ENCODE measurements at places on chromosomes 6 and 20.

GRCh38 chr6:43283905-43284304 lies 14.2 kb upstream of the SLC22A7 start:
- DNase-seq, result no peak

DNA sequence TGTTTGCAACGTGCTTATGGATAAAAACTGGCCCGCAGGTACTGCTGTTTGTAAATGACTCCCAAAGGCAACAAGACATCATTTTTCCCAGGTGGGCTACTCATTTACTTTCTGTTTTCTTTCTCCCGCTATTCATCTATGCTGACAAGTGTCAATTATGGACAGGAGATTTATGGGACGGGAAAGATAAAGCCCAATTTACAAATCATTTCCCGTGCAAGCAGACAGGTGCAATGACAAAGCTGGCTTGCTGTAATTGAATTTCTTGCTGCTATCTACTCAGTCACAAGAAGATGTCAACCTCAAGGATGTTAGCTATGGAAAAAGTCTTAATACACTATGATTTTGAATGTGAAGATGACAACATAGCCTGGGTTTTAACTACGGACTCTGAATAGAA lies 125.5 kb downstream of the EPHA7 start:
- no peak for DNase-seq

- DNase-seq, result no peak
Observed at GRCh38 chr6:138594758-138595140, 95.5 kb upstream of the NHSL1 start.

GRCh38 chr6:23633996-23634395 lies 492.0 kb upstream of the NRSN1 start:
- DNase-seq, result no peak

DNA sequence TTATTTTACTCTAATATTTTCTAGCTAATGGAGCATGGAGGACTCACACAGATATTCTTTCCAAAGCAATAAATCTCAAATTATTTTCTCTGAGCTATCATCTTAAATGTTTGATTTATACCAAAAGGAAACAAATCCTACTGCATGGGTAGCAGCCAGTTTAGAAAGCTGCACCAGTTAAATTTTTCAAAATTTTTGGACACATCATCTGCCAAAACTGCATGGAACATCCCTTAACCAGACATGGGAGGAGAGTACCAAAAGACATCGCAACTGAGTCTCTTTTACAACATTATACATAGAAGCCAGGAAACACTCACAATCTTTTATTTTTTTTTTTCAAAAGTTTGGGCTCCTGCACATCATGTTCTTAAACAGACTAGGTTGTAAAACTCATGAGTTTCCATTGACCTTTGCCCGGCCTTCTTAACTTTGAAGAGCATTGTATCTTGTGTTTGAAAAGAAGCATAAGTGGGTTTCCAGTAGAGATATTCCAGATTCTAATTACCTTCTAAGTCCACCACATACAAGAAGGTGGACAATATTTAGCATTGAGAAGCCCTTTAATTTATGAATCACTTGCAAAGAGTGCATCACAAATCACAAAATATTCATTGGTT lies 87.7 kb upstream of the HMGCLL1 start:
- no peak for DNase-seq

DNA sequence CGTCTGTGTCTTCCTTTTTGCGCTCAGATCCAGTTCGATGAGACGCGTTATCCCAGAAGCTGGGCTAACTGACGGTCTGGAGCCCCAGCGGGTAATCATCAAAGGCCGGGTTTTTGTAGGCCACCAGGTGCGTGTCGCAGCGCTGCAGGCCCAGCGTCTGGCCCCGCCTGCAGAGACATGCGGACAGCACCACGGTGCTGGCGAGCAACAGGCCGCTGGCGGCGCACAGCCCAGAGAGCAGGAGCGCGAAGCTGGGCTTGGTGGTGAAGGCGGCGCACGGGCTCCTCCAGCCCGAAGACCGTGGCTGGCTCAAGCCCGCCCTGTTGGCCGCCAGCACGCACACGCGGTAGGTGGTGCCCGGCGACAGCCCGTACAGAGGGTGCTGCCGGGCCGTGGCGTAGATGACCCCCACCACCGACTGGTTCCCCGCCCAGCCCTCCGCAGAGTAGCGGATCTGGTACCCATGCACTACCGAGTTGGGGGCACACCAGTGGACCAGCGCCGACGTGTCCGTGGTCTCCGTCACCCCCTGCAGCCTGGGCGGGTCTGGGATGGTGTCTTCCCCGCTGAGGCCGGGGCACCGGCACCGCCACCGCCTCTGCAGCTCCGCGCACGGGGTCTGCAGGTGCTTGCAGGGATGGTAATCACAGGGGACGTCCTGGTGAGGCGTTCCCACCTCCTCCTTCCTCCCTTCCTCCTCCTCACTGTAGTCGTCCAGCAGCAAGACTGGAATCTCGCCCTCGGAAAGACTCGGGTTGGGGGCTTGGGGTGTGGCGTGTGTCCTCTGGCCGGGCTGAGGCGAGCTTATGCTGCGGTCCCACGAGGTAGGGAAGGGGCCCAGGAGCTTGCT lies 12.7 kb downstream of the LRRN4 start:
- DNase-seq, result no peak

DNA sequence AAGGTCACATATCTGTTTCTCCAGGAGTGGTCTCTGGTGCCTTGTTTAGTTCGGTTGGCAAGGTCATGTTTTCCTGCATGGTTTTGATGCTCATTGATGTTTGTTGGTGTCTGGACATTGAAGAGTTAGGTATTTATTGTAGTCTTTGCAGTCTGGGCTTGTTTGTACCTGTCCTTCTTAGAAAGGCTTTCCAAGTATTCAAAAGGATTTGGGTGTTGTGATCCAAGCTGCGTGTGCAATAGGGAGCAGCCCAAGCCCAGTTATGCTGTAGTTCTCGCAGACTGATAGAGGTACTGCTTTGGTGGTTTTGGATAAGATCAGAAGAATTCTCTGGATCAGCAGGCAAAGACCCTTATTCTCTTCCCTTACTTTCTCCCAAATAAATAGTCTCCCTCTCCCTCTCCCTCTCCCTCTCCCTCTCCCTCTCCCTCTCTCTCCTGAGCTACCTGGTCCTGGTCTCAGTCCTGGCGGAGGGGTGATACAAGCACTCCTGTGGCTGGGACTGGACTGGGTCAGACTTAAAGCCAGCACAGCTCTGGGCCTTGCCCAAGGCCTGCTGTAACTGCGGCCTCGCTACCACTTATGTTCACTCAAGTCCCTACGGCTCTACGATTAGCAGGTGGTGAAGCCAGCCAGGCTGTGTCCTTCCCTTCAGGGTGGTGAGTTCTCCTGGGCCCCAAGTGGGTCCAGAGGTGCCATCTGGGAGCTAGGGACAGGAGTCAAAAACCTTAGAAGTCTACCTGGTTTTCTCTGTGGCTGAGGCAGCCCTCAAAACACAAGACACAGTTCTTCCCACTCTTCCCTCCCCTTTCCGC lies 27.3 kb upstream of the GRM4 start:
- DNase-seq, result peak; percentile 6

- no peak for DNase-seq
Observed at GRCh38 chr6:38459291-38459690, 180.4 kb downstream of the BTBD9 start.

DNA sequence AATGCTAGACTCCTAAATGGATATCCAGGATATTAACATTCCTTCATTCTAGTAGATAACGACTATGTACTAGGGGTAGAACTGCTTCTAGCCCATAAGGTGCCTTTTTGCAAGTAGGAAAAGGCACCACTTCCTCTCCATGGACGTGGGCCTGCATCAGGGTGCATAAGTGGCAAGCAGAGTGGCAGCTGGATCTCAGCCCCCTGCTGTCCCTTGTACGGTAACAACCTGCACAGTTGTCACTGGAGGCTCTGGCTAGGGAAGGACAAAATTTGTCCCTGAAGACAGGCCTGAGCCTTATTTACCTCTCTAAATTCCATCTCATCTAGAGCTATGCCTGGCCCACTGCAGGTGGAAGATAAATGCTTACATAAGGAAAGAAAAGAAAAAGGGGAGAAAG lies 42.5 kb upstream of the SAYSD1 start:
- DNase-seq, result no peak

- no peak for DNase-seq
Observed at GRCh38 chr6:85470023-85470410, 20.1 kb downstream of the NT5E start.

- DNase-seq, result no peak
Observed at GRCh38 chr6:26022132-26022472, 59.5 kb downstream of the TRIM38 start.

- DNase-seq, result no peak
Observed at GRCh38 chr20:50066161-50066834, 46.7 kb downstream of the UBE2V1 start.

DNA sequence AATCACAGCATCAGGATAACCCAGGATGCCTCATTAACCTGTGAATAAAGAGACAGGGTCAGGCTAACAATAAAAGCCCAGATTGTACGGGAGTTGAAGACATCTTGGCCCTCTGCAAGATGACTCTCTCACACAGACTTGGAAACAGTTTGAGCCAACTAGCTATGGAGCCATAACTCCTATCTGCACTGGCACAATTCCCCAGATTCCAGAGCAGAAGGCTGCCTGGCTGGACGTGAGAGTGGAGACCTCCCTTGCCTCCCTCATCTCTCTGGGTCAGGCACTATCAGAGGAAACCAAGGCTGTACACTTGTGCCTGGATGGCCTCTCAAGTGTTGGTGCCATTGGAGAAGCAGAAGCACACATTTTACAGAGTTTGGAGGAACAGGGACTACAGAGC lies 312.6 kb downstream of the THBS2 start:
- DNase-seq, result no peak

DNA sequence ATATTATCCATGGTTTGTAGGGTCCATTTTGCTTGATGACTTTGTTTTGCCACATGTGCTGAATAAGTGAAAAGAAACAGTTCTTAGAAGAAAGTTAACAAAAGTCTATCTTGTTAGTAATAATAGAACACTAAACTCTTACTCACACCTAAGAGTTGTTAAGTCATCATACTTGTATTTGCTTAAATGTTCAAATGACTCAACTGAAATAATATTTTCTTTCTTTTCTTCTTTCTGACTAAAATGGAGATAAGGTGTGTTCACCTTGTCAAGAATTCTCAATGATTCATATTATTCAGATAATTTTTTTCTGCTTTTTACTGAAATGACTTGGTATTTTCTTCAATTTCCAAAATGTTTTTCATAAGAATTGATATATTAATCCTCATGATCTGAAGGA lies 327.2 kb downstream of the HTR1B start:
- DNase-seq, result no peak

GRCh38 chr6:149563928-149564325 lies 2.2 kb upstream of the GINM1 start:
- no peak for DNase-seq

- DNase-seq, result no peak
Observed at GRCh38 chr20:9241232-9241692, 172.4 kb downstream of the PLCB4 start.

DNA sequence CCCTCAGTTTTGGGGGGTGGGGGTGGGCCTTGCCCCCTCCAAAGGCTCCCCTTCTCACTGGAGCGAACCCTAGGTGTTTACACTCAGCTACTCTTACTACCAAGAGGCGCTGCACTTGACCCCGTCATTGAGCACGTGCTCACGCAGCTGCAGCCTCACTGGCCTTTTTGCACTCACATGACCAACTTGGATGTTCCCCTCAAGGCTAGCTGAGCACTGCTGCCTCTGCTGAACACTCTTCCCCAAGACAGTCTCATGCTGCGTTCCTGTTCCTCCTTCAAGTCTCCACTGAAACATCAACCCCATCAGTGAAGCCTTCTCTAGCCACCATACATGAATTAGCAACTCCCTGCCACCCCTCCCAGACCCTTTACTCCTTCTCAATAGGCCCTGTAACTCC lies 4.0 kb downstream of the SOD2 start:
- no peak for DNase-seq

GRCh38 chr6:90434094-90434493 lies 137.5 kb upstream of the BACH2 start:
- DNase-seq, result no peak

DNA sequence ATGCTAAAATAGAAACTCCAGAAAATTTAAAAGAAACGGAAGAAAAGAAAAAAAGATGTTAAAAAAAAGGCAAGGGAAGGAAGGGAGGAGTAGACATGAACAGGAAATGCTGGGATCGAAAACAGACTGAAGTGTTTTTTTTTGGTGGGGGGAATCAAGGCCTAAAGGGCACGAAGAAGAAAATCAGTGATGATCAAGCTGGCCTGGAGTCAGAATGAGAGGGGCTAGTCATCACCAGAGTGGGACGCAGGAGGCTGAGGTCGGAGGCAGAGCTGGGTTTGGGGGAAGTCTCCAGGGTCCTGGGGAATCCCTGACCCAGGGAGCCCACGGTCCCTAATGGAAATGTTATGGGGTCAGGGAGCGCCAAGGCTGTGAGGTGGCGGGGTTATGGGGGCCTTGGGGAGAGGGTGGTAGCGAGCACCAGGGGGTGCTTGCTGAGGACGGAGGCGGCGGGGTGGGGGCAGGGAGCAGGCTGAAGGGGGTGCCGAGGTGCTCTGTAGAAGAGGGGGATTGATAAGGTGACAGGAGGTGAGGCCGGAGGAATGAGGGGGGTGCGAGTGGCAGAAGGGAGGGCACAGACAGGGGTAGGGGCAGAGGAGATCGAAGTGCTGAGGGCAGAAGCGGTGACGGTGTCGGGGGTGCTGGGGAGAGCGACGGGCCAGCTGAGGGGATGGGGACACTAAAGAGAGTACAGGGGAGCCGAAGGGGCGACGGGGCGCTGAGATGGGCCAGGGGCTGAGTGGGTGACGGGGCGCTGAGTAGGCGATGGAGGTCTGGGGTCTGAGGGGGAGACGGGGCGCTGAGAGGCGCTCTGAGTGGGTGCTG lies 684 bp downstream of the ZNFX1 start:
- DNase-seq, result peak; percentile 73

- no peak for DNase-seq
Observed at GRCh38 chr20:50651676-50652075, 39.7 kb downstream of the RIPOR3 start.

Data from sciatic nerve (tissue), 2 donors.